ENCODE measurements at places on chromosomes 5 and 9.

DNA sequence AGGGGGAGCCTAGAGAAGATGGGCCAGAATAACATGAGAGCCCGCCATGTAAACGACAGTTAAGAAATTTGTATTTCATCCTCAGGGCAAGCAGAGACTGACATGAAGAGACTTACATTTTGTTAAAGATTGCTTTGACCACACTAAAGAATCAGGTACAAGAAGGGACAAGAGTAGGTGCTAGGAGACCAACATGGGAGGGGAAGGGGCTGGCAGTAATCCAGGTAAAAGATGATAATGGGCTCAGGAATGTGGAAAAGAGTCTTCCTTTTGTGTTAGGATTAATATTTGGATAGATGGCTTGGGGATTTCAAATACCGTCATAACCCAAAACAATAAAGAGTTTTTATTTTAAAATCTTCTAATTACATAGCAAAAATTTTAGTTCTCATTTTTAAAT lies 137.3 kb downstream of the ZNF462 start:
- DNase-seq = no peak

DNA sequence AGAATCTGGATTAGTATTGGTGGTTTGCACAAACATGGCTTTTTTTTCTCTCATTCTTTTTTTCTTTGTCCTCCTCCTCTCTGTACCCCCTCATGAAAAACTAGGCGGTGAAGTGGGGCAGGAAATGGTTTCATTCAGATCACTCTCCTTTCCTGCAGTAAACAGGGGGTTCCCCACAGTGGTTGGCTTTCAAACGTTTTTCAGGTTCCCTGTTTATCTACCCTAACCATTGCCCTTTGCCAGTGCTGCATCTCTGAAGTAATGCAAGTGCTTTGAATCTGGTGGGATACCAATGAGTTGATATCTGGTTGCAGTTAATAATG lies 29.8 kb downstream of the NR4A3 start:
- DNase-seq = no peak

GRCh38 chr5:97127727-97128126 lies 14.7 kb downstream of the LIX1 start:
- no peak for DNase-seq

DNA sequence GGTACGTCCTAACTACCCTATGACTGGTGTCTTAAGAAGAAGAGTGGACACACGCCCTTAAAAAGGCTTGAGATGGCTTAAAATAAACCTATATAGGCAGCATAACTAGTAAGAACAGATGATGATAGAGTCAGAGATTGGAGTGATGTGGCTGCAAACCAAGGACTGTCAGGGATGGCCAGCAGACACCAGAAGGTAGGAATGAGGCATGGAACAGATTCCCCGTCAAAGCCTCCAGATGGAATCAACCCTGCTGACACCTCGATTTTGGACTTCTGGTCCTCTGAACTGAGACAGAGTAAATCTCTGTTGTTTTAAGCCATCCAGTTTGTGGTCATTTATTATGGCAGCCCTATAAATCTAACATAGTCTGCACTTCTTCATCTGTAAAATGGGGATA lies 7.4 kb downstream of the TMOD1 start:
- no peak for DNase-seq

GRCh38 chr9:419571-420171 lies 205.0 kb downstream of the DOCK8 start:
- no peak for DNase-seq

GRCh38 chr5:18152671-18153070 lies 518.4 kb downstream of the TAF11L14 start:
- no peak for DNase-seq

DNA sequence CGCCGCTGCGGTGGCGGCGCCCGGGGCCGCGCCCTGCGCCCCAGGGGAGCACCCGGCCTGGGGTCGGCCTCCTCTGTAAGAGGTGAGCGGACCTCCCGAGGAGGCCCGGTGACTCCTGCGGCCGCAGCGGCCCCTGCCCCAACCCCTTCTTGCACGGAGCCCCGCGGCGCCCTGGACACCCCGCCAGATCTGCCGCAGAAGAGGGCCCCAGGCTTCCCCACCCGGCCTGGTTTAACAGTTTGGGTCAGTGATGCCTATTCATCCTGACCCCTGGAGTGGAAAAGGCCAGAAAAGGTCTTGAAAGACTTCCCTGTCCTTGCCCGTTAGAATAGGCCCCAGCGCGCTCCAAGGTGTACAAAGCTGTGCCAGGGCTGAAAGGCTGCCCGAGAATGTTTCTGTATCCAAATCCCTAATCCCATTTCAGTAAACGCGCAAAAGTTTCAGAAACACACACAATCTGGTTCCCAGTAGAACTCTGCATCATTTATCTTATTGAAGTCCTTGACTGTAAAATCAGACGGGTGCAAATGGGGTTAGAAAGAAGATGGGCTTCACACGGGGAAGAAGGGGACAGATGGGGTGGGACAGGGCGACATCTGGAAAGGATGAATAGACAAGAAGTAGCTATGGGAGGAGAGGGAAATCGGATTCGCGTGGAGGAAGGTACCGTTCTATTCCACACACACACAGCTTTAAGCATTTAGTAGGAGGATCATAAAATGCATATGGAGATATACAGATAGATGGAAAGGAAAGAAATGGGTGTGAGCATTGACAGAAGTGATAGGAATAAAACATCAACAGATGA lies 1.1 kb upstream of the SSBP2 start:
- DNase-seq = no peak

DNA sequence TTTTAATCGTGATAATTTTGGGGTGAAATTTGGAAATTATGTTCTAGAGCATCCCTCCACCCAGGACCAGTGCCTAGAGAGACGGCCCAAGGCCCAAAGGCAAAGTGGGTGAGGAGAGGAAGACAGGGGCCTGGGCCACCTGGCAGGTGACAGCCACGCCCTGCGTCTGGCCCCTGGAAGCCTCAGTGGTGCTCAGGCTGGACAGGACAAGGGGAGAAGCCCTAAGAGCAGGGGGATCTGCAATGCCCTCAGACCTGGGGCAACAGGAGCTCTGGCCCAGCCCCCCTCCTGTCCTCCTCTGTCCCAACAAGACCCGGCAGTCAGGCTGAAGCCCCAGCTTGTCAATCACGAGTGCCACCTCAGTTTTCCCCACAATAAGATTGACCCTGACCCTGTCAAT lies 134.8 kb downstream of the ADAMTS2 start:
- no peak for DNase-seq

DNA sequence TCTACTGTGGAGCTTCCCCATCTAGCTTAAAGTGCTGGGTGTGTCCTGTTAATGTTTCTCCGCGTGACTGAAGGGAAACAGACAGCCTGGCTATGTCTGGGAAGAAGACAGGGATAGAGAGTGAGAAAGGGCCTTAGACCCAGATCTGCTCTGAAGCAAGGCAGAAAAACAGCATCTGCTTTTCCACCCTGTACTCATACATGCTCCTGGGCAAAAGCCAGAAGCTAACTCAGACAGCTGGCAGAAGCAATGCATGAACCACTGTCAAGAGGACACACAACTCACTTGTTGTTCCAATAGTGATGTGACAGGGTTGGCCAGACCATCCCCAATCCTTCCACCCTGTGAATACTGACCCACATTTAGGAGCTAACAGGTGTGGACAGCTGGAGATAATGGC lies 63.3 kb downstream of the DPYSL3 start:
- DNase-seq = no peak

DNA sequence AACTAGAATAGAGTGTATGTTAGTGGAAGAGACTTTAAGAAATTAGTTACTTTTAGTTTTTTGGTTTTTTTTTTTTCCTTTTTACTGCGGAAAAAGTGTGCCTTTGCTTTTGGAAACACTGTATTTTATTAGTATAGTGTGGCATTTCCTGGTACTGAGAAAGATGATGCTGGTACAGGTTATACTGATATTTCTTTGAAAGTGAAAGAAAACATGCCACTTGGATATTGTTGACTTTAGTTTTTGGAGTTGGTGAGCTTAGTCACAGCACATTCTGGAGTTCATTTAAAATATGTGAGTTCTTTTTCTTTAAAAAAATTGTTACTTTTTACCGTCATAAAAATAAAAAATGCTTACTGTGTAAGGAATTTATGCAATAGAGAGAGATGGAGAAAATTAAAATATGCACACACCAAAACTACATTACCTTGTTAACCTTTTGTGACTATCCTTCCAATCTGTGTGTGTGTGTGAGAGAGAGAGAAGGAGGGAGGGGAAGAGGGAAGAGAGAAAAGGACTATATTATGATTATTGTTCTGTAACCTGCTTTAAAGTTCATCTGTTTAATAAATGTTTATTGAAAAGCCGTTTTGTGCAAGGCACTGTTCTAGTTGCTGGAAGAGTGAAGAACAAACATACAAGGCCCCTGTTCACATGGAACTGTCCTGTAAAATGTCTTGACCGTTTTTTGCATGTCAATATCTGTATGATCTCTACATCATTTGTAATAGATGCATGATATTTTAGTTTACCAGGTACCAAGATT lies 1.9 kb downstream of the UGCG start:
- DNase-seq = no peak

GRCh38 chr5:15014809-15015208 lies 143.2 kb upstream of the ANKH start:
- DNase-seq = no peak

DNA sequence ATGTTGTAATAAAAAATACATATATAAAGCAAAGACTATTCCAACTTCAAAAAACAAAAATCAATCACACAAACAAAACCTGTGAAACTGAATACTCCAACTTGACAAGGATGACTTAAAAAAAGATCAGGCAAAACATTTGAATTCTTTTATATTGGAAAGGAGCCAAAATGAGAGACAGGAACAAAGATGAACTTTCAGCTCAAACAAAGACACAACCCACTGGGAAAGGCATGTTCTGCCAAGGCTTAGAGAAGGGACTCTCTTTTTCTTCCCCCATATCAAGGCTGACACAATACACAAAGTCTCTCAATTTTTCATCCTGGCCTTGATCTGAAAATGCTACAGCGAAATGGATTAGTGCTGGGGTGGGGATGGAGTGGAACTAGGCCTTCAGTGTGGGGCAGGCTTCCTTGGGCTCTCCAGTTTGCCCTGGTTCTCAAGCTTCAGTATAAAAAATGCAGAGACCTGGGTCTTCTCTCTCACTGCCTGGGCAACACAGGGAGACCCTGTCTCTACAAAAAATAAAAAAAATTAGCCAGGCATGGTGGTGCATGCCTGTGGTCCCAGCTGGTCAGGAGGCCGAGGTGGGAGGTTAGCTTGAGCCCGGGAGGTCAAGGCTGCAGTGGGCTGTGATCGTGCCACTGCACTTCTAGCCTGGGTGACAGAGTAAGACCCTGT lies 11.6 kb upstream of the FAM169A start:
- DNase-seq = no peak

- no peak for DNase-seq
Observed at GRCh38 chr5:4229414-4230292, 634.0 kb downstream of the IRX1 start.

DNA sequence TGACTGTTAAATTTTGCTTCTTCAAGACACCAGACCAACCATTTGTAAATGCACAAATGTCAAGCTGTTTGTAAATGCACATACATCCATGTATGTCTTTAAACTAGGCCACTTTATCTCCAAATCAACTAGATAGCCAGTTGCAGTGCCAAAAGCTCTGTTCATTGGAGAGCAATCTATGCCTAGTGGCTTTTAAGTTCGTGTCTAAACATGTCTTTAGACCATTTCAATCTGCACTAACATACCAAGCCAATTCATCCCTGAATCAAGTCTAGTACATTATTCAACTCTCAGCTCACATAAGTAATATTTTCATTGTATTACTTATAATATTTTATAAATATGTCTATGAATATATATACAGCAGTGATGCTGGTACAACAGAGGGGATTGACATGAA lies 985.9 kb downstream of the CDH18 start:
- DNase-seq = no peak

DNA sequence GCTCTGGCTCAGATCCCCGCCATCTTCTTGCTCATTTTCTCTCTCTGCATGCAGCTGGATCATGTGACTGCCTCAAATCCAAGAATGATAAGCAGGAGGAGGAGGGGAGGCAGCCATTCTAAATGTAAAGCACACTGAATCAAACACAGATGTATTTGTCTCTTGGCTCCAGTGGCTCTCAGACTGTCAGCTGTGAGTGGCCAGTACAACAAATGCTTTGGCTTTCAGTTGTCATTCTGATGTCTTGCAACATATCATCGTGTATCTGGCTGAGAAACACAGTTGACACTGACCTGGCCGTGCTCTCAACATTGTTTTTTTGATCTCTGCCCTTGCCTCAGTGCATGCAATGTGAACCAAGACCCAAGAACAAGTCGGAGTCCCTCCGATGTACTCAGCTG lies 233.1 kb downstream of the ADAMTSL1 start:
- no peak for DNase-seq

DNA sequence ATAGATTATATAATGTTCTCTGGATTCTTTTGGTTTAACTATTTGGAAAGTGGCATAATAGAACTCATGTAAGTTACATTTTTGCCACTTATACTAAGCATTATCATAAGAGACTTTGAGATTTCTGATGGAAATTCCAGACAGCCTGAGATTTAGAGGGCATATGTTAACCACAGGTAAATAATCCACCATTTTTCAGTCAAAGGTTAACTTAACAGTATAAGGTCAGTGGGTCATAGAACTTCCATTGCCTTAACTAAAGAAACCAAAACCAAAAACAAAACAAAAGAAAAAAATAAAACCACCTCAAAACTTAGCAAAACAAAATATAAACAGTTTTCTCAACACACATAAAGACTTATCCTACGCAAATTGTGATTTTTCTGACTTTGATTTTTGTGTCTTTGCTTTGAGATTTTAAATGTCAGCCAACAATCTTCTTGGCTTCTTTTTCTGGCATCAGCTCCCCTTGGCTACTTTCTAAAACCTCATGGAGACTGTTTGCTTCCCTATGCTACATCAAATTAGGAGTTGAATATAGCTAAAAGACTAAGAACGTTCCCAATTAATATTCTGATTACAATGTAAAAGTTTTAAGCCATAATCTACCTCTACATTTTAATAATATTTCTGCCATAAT lies 430.1 kb upstream of the DAB2 start:
- no peak for DNase-seq

- no peak for DNase-seq
Observed at GRCh38 chr5:132768485-132768868, 8.6 kb downstream of the SEPTIN8 start.

DNA sequence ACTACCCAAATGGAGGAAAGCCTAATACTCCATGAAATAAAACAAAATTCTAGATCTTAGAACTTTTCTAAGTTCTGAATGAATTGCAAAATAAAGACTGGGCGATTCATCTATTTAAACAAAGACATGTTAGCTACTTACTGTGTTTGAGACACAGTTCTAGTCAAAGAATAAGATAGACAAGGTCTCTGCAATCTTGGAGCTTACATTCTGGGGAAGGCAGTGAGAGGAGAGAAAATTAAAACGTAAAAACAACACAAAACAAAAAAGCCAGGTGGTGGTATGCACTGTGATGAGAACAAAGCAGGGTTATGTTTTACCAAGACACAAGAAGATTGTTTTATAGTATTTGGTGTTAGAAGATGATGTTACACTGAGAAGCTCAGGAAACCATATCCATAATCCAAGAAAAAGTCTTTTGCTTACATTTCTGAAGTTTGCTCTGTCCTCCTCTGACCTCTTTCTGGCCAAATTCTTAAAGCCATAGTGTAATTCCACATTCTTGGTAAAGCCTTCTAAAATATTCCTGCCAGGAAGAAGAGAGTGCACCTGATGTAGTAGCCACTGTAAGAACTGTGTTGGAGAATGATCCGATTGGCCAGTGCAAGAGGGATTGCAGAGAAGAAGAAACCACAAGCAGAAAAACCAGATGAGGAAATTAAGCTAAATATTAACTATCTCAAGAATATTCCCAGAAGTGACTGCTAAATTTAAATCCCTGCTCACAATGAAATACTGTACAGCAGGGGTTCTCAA lies 218.4 kb downstream of the PCSK1 start:
- DNase-seq = no peak

Measured in NCI-H1417 (cell line).